ENCODE measurements at places on chromosomes 3 and 15. TPM values are rescaled to one million over a fixed set of nuclear protein-coding genes. Genes with fewer than 3 reads are reported as not detected.

Gene DBR1
- total RNA-seq: 19.4 TPM

DNA sequence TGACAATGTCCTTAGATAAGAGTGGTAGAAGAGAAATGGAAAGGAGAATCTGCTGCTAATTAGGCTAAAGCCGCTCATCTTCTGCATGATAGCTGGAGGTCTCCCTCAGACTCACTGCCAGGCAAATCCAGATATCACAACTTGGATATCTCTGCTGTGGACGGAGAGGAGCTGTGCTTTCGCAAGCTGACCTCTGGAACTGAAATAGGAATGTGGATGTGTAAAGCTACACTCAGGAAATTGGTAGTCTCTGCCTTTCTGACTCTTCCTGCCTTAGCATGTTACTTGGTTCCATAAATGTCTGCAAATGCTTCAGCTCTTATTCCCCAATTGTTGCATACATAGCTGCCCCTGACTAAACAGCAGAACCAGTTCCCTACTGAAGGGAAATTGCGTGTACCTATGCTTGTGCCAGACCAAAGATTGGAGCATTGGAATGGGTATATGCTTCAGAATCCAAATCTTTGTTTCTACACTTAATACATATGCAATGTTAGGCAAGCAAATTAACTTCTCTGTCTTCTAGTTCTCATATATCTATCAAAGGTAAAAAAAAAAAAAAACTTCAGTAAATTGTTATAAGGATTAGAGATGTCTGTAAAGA lies 74.7 kb upstream of the ROBO2 start:
- no peak for DNase-seq

DNA sequence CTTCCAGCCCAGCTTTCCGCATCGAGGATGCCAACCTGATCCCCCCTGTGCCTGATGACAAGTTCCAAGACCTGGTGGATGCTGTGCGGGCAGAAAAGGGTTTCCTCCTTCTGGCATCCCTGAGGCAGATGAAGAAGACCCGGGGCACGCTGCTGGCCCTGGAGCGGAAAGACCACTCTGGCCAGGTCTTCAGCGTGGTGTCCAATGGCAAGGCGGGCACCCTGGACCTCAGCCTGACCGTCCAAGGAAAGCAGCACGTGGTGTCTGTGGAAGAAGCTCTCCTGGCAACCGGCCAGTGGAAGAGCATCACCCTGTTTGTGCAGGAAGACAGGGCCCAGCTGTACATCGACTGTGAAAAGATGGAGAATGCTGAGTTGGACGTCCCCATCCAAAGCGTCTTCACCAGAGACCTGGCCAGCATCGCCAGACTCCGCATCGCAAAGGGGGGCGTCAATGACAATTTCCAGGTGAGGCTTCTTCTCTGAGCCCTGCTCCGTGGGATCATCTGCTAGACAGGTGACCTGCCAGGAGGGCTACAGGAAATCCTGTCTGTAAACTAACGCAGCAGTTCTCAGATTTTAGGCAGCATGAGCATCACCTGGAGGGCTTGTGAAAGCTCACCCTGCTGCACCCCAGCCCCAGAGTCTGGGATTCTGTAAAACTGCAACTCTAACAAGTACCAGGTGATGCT lies 1.6 kb downstream of the THBS1 start:
- no peak for DNase-seq

Gene CPA3
- total RNA-seq: not detected

DNA sequence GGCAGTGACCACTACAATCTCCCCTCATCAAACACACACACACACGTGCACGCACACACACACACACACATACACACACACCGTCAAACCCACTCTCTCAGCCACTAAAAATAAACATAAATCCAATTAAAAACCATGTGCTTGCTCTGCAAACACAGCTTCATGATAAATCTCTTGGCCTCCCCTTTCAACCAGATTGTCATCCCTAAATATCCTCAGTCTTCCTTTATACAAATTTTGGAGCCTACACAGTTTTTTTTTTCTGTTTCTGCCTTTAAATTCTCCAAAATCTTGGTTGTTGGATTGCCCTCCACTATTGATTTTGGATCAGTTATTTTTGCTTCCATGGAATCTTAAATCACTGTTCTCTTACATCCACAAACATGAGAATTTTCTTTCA lies 245.6 kb downstream of the SATB1 start:
- DNase-seq: no peak

DNA sequence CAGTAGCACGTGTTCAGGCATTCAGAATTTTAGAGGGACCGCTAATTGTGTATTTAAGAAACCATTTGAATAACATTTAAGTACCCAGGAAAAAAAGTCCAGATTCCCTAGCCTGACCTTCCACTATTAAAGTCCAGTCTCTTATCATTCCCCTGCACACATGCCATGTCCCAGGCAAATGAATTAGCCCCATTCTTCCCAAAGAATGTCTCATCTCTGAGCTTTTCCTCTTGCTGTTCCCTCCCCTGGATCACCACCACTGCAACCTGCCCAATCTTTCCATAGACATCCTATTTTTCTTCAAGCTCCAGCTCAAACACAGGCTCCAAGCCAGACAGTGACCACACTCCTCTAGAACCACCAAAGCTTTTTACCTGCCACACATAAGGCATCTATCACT lies 25.9 kb downstream of the PLD1 start:
- no peak for DNase-seq

- no peak for DNase-seq
These were observed 66.4 kb upstream of the CCNL1 start for GRCh38 chr3:157226173-157226847.

Gene PAQR5
- total RNA-seq: not detected

DNA sequence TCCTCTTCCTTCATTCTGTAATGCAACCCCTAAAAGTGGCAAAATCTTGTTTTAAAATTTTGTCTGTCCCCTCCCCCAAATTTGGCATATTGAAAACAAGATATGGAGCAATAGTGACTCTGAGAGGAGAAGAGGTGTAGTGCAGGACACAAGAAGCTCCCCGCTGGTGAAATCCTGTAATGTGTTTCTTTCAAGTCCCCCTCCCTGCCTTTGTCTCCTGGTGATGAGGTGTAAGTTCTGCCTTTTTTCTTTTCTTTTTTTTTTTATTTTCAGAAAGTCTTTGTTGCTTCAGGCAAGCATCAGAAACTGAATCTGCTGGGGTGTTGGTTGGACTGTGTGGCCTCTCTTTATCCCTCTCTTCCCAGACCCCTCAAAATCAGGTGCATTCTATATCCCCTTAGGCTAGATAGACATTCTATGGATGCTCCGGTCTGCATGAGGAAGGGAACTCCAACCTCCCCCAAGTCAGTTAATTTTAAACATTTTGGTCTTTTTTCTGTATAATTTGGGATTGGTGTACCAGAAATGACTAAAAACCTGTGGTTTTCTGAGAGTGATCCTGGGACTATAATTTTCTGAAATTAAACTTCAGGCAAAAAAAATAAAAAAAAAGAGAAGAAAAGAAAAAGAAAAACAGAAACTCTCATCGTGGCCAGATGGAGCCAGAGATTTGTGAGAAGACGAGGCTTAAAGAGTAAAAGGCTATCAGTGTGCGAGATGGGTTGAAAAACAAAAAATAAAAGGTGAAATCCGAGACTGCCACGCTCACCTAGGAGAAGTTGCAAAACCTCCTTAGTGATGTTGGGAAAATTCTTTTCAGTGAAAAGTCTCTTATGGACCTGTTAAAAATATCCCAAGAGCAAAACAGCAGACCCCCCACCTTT lies 21.4 kb downstream of the ACKR2 start:
- no peak for DNase-seq

GRCh38 chr3:188940573-188940932 lies 231.2 kb upstream of the TPRG1 start:
- no peak for DNase-seq

Gene ISLR
- total RNA-seq: not detected

Gene SCN5A
- 0.10 TPM for total RNA-seq

Gene CD80
- 29.5 TPM for total RNA-seq

DNA sequence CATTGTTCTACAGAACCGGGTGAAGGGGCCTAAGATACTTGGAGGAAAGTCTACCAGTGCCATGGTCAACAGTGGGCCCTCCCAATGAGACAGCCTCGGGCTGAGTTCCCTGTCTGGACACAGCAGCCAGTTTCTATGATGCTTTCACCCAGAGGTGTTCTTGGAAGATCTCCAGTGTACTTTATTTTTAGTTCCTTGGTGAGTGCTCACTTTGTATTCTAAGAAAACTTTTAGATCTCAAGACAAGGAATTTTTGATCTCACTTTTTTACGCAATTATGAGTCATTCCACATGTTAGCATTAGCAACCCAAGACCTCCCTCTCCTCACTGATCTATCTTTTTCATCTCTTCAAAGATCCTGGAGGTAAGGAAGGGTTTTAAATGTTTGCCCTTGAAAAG lies 287.7 kb downstream of the RORA start:
- DNase-seq: no peak

GRCh38 chr3:126018995-126019394 lies 50.0 kb downstream of the ROPN1B start:
- no peak for DNase-seq

Gene IL5RA
- total RNA-seq: not detected

Gene OCA2
- not detected for total RNA-seq

GRCh38 chr15:95556225-95556624 lies 774.3 kb upstream of the NR2F2 start:
- DNase-seq: no peak

DNA sequence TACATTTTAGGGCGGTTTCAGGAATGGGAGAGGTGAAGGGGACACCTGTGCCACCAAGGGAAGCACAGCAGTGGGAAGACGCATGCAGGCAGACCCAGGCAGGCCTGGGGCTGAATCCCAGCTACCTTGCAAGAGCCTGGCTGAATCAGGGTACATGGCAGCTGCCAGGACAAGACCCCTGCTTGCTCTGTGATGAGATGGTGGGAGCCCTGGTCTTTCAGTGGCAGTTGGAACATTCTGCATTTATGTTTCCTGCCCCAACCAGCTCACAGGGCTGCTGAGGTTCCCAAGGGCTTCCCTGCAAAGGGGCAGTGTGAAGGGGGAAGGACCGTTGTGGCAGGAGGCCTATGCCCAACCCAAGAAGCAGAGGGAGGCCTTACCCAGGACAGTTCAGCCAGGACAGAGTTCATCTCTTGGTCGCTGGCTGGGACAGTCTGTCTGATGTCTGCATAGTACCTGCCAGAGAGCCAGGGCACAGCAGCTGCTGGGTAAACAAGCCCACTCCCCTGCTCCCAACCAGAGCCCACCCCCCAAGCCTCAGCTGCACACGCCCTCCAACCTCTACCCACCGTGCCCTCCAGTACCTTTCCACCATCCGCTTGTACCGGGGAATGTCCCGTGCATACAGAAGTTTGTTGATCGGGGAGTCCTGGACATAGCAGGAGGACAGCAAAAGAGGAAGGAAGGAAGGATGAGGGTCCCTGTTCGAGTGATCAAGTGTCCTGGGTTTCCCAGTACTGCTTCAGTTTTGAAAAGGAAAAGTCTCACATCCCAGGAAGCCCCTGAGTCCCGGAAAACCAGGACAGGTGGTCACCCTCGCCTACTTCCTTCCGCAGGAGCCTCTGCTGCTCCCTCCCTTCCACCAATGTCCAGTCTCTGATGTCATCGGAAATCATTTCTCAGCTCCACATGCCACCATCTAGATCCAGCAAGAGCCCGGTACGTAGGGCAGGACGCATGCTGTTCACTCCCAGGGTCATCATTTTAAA lies 23.1 kb downstream of the PLXNB1 start:
- no peak for DNase-seq

Gene CPNE4
- total RNA-seq: not detected

DNA sequence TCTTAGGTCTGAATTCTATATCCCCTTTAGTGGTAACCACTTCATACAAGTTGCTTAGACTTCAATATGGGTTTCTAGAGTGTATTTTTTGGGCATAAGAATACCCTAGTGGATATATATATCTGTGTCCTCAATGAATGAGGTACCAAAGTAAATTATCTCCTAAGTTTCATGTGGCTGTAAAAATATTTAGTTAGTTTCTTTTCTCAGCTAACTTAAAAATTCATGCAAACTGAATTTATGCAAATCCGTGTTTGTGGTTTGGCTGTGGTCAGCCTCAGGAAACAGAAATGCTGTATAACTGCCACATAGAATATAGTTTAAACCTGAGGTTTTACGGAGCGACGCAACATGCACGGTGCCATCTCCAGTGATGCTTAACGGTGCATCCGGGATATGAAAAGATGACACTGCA lies 80.3 kb downstream of the PEX5L start:
- peak; percentile 75 for DNase-seq

Gene PRRT3
- total RNA-seq: 5.4 TPM

DNA sequence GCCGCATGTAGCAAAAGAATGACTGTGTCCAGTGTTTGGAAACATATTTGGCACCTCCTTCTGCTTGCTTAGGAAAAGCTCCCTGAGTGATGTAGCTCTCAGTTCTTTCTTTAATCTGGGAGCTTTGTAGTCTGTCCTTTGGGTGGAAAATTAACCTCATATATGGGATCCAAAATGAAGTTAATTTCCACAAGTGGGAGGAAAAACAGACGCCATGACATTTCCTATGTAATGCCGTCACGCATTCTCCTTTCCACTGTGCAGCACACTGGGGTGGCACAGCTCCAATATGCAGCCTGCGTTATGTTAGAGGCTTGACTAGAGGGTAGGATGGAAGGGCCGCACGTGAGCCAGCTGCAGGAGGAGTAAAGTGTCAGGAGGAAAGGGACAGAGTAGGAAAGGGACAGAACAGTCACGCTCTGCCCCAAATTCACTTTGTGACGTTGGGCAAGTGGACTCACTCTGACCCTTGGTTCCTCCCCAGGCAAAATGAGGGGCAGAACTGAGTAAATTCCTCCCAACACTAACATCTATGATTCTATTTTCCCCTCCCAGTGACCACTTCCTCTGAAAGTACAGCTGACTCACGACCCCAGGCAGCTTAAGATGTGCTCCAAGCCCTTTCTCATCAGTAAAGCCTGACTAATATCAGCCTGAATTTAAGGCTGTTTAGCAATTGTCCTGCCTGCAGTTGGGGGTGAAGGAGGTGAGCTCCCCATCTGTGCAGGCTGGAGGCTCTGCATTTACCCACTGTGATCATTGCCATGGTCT lies 176.5 kb upstream of the PFN2 start:
- no peak for DNase-seq

- DNase-seq: no peak
These were observed 62.2 kb downstream of the MYLK start for GRCh38 chr3:123821920-123822319.

Gene SCAMP5
- total RNA-seq: 0.81 TPM

- no peak for DNase-seq
These were observed 16.1 kb upstream of the LARP6 start for GRCh38 chr15:70870051-70870450.

Gene TMEM40
- total RNA-seq: not detected

DNA sequence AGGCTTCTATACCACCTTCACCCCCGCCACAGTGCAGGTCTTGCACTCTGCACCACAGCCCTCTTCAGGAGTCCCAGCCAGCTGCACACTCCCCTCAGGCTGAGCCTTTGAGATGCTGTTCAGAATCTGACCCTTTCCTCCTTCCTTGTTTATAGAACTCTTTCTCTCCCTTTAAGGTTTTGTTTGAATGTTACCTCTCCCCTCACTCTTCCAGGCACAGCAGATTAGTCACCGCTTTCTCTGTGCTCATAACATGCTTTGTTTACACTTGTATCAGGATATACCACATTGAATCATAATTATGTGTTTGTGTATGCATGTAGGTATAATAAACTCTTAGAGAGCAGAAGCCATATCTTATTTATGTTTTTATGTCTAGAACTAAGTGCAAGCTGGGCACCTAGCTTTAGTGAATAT lies 168.4 kb upstream of the BCL6 start:
- DNase-seq: no peak

GRCh38 chr3:62134061-62134496 lies 239.3 kb downstream of the FEZF2 start:
- no peak for DNase-seq

All from activated CD4-positive, alpha-beta memory T cell treated with anti-CD3 and anti-CD28 coated beads, Interleukin-2, amount 10 ng/mL, durations not matched to agents 7 days and 5 days (primary cell).